ENCODE measurements at places on chromosomes 5 and 9.

DNA sequence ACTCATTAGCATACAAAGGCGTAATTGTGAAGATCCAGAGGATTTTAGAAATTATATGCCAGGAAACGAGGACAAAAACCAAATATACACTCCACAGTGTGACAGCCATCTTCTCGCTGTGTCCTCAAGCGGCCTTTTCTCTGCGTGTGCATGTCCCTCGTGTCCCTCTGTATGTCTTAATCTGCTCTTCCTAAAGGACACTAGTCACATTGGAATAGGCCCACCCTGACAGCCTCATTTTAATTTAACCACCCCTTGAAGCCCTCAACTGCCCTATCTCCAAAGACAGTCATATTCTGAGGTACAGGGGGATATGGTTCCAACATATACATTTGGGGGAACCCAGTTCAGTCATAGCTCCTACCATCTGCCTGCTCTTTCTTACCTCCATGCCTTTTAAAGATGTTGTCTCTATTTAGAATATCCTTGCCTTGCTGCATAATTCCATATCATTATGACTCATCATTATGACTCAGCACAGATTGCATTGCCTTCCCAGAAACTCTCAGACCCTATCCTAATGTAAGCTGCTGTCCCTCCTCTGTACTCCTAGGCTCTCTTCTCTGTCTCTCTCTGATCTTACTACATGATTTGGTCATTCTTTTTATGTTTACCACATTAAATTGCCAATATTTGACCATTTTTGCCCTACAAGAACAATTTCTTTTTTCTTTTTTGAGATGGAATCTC is 210.9 kb downstream of the AOPEP start:
- no peak for DNase-seq

DNA sequence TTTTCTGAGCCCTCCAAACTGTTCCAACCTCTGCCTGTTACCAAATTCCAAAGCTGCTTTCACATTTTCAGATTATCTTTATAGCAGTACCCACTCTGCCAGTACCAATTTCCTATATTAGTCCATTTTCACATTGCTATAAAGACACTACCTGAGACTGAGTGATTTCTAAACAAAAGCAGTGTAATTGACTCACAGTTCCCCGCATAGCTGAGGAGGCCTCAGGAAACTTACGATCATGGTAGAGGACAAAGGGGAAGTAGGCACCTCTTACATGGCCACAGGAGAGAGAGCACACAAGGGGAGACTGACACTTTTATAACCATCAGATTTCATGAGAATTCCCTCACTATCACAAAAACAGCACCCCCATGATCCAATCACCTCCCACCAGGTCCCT is 105.0 kb downstream of the DTWD2 start:
- DNase-seq, result no peak

DNA sequence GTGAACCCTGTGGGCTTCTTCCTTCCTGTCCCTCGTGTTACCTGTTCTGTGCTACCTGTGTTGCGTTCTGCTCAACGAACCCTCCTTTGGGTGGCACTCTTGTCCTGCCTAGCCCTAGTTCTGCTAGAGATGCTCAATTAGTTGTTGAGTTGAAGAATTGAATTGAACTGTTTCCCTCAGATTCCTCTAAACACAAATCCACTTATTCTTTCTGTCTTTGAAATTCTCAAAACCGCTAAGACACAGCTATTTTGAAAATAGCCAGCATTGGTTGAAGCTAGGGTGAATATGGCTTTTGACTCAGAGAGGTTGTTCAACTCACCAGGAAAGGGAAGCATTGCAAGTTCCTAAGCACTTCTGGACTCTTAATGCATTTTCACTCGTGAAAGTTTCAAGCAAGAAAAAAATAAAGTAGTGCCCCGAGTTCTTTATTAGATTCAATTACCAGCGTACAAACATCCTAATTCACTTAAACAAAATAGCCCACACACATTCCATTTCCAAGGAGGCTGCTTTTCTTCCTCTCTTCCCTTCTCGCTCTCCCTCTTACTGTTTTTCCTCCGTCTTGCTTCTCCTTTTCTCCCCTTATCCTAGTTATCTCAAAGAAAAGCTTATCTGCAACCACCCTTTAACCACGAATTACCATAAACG is 642 bp upstream of the ITGA1 start:
- no peak for DNase-seq

- DNase-seq, result no peak
These were observed 94.2 kb downstream of the PCSK1 start for GRCh38 chr5:96338624-96339415.

DNA sequence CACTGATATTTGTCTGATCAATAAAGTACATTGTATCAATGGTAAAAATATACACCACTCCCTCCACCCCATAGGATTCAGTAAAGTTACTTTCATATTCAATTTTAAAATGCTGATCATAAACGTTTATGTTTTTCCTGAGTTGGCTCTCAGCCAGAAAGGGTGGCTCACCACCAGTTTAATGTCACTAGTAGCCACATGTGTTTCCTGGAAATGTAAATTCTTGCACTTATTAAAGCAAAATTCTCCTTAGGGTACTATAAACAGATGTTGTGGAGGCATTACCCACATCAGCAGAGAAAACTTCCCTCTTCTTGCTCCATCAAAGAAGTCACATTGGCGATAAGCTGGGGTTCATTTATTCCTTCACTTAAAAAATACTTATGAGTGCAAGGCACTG is 210.3 kb downstream of the SREK1 start:
- no peak for DNase-seq
